ENCODE measurements at places on chromosomes 3 and 15. TPM values are rescaled to one million over a fixed set of nuclear protein-coding genes. Genes with fewer than 3 reads are reported as not detected.

DNA sequence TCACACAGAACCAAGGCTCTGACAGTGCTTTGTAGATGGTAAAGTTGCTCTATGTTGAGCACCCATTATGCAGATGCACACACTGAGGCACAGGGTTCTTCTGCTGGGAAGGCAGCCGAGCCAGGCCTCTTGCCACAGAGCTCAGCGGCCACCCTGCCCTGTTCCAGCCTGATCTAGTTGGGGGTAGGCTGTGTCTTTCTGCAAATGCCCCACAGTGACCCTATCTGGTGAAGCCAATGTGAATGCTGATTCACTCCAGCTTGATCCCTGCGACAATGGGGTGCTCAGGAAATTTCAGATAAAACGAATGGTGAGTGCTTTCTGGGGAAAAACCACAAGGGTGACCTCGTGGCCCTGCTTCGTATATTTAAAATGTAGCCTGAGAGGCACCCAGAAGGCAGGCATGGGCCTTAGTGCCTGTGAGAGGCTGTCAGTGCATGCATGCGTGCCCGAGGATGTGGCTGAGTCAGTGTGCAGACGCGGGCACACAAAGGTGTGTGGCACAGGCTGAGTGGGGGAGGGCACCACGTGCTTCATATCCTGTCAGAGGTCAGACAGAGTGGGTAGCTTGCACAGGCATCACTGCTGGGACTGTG is 85.7 kb downstream of the ATP2B2 start:
- no peak for DNase-seq

DNA sequence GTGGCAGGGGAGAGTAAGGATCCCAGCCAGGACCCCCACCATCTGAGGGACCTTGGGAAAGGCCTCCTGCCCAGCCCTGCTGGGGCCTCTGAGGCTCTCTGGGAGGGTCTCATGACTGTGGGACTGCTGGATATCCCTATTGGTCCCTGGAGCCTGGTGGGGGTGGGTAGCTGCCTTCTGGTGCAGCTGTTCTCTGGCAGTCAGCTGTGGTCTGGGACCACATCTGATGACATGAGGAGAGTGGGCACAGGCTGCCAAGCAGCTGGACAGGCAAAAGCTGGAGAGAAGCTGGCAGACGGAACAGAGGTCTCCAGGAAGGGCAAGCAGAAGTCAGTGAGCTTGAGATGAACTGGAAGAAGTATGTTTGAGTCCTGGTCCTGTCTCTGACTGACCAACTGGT is 22.4 kb downstream of the PLEKHO2 start:
- DNase-seq = no peak

DNA sequence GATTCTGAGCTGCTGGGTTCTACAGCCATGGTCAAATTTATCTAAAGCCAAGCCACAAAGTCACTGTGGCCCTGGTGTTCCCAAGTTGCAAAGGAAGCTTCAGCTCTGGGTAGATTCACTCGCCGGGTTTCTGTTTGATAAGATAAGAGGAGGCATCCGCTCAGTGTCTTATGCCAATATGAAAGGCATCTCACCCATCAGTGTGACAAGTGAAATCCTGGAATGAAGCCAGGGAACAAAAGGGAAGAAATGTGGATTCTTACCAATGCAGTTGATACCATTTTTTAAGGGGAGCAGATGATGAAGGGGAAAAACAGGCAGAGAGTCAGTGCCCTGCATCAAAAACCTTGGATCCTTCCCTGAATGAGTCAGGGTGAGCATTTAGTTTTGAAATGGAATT is 2.8 kb upstream of the CPNE4 start:
- no peak for DNase-seq

B3GNT5 gene
- 45.3 TPM for total RNA-seq

SV2B gene
- 1.9 TPM for total RNA-seq

THAP10 gene
- total RNA-seq = 14.9 TPM

- no peak for DNase-seq
Observed at GRCh38 chr3:60403866-60404265, 847.4 kb downstream of the FHIT start.

DNA sequence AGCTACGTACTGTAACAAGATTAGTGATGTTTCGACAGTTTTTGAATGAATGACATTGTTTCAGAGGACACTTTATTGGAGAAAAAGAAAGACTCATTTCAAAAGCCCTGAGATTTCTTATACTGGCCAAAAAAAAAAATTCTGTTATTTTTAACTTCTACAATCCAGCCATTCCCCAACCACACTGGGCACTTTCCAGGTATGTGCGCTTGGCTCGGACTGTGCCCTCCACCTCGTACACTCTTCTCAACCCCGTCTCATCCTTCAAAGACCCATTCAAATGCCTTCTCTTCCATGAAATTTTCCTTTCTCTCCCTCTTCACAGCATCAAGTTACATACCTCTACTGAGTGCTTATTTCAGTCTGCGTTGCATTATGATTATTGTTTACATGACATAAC is 328.5 kb upstream of the SOX2 start:
- no peak for DNase-seq

GRCh38 chr3:30004481-30004880 is 601.9 kb upstream of the TGFBR2 start:
- no peak for DNase-seq

SI gene
- 24.8 TPM for total RNA-seq

STRIT1 gene
- not detected for total RNA-seq

SHC4 gene
- not detected for total RNA-seq

TP63 gene
- total RNA-seq = not detected

GRCh38 chr3:195770081-195770840 is 41.5 kb downstream of the MUC4 start:
- DNase-seq = no peak
